Amniotic stem cell (primary cell): ENCODE measurements at places on chromosomes 4 and X.

GRCh38 chr4:183264614-183265013 lies 55.5 kb downstream of the CLDN22 start:
- DNase-seq: no peak

GRCh38 chr4:71545168-71545567 lies 206.3 kb downstream of the SLC4A4 start:
- peak; percentile 34 for DNase-seq

GRCh38 chrX:131741103-131741581 lies 197.3 kb downstream of the OR13H1 start:
- peak; percentile 3 for DNase-seq

DNA sequence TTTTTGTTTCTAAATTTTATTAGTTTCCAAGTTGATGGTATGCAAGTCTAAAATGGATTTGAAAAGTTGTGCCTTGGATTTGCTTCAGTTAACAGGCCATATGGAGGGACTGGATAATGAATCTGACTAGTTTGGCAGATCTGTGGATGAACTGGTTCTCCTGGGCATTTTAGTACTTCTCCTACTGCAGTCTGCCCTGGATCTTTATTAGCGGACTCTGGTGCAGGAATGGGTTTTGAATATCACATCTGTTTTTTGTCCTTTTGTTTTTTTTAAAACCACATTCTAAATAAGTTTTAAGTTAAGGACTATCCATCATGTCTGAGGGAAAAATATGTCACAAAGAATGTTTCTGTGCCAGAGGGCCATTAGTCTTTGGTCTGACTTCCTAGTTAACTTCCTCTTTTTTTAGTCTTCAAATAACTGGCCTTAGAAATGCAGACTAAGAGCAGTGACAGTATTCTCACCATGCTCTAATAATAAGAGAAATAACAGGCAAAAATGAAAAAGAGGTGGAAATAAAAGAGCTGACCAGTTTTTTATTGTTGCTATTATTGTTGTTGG lies 13.9 kb upstream of the DCK start:
- no peak for DNase-seq

DNA sequence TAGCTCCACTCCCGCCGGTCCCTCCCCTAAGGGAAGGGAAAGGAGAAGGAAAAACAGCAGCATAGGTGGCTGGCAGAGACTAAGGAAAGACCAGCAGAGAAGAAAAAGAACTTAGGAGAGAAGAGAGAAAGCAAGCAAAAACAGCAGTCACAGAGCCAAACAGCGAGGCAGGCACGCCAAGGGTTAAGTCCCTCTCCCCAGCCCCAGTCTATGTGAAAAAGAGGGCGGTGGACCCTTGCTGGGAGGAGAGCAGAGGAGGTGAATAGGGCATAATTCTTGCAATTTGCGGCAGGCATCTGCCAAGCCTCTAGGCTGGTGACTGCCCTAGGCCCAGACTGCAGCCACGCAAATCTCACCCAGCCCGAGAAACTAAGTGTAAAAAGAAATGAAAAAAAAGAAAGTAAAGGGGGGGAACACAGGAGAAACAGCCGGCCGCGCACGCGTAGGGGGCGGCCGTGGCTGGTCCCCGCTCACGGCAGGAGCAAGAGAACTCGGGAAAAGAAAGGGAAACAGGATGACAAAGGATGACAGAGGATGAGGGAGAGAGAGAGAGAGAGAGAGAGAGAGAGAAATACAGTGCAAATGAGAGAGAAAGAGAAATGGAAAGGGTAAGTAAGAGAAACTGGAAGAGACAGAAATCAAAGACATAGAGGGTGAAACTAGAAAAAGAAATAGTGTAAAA lies 48.6 kb downstream of the MAGEA9 start:
- DNase-seq: no peak

GRCh38 chr4:107423677-107424405 lies 296.2 kb downstream of the PAPSS1 start:
- no peak for DNase-seq
